ENCODE measurements at places on chromosomes 2 and 18.
A peak's percentile ranks its signal among the peaks of the same experiment; 100 is the strongest.

DNA sequence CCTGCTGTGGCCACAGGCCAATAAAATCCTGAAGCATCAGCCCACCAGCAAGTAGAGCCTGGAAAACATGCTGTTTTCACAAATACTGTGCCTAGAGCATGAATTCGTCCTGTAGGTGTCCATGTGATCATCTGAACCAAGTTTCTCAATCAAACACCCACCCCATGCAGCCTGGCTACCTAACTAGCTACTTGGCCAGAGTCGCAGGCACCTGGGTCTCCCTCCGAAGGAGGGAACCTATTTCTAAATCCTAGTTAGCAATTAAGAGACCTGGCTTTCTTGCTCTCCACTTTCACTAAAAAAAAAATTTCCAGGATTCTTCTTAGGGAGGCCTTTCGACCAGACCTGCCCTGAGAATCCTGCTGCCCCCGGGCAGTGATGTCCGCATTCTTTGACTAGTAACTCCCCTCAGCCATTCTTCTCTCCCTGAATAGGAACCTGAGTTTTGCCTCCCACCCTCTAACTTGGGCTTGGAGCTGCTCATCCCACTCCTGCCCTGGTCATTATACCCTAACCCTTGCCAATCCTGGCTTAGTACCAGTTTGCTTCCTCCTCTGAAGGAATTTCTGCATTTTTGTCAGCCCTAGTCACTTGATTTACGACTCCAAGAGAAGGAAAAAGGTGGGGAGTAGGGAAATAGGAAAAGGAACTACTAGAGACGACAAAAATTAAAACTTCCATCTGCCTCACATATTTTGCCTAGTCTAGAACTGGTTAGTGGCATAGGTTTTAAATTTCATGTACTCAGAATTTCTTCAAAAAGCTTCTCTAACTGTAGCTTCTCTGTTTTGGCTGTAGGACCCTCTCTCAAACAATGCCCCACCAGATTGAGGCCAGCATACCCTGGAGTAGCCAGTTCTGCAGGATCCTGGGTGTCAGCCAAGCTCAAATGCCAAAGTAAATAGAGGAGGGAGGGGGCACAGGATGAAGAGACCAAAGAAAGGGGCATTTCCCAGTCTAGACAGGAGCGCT, 25.4 kb upstream of the TANK start:
- DNase-seq = no peak

GRCh38 chr2:28339516-28340175, 53.0 kb upstream of the FOSL2 start:
- no peak for DNase-seq

GRCh38 chr2:107094450-107094986, 208.6 kb upstream of the ST6GAL2 start:
- DNase-seq = no peak

- no peak for DNase-seq
Observed at GRCh38 chr18:8401606-8402005, 207.6 kb upstream of the RAB12 start.

- DNase-seq = peak; percentile 21
Observed at GRCh38 chr2:229800997-229801754, 86.8 kb upstream of the DNER start.

Measured in AML-193 (cell line).